Spleen (tissue), 13 donors: ENCODE measurements at places on chromosomes 3 and 15.

- no peak for DNase-seq
These were observed 51.3 kb downstream of the CYP11A1 start for GRCh38 chr15:74316141-74316540.

GRCh38 chr3:171978390-171978789 lies 61.0 kb upstream of the FNDC3B start:
- no peak for DNase-seq

DNA sequence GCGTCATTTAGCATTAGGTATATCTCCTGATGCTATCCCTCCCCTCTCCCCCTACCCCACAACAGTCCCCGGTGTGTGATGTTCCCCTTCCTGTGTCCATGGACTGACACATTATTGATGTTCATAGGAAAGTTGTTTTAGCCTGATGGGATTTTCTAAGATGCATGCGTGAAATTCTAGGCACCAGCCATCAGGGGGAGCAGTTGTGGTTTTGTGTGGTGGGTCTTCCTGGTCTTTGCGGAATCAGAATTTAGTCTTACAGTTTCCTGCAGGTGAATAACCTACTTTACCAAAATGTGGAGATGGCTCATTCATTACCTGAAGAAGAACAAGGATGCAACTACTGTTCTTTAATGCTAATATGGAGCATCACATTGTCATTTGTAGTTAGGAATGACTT lies 455.0 kb upstream of the THBS1 start:
- DNase-seq, result no peak

DNA sequence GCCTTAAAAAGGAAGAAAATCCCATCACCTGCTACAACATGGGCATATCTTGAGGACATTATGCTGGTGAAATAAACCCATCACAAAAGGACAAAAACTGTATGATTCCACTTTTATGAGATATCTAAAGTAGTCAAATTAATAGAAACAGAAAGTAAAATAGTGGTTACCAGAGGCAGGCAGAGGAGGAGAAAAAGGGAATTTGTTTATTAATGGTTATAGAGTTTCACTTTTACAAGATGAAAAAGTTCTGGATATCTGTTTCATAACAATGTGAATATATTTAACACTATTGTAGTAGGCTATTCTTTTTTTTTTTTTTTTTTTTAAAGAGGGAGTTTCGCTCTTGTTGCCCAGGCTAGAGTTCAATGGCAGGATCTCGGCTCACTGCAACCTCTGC lies 40.4 kb downstream of the DPH3 start:
- DNase-seq, result no peak
